Frontal cortex (tissue), 4 donors: ENCODE measurements at places on chromosomes 3 and 15.

DNA sequence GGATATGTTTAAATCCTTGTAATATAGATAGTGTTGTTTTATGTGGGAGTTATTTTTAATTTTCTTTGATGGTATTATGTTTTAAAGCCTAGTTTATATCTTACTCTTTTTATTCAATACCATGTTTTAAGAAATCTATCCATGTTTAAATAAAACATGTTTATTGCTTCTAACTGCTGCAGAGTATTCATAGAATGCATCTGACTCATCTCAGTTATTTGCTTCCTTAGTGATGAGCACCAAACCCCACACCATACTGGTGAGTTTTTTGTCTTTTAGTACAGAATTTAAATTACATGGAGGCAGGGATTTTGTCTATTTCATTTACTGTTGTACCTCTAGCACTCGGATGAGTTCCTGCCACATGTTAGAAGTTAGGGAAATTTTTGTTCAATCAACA, 209.2 kb downstream of the NSUN3 start:
- DNase-seq, result no peak

- DNase-seq, result no peak
Observed at GRCh38 chr3:59300733-59301132, 250.9 kb upstream of the CFAP20DC start.

- no peak for DNase-seq
Observed at GRCh38 chr3:159751752-159752151, 236.9 kb upstream of the IL12A start.

DNA sequence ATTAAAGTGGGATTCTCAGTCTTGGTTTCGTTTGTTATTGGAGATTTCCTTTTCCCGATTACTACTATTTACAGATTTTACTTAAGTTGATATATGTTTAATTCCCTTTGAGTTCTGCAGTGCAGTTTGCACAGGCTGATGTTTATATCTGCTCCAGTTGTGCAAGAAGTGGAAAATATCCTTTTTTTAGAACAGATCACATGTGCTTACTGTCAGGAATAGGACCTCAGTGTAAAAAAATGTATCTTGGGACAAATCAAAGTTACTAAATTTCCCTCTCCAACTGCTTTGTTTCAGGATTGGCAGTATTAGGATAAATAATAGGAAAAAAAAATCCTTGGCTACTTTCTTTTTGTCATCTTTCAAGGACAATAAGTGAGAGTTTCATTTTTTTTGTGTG, 6.9 kb downstream of the MITF start:
- DNase-seq, result no peak

GRCh38 chr3:111712294-111713167, 117.4 kb upstream of the ZBED2 start:
- no peak for DNase-seq

- no peak for DNase-seq
Observed at GRCh38 chr3:100732435-100732834, 23.1 kb downstream of the TFG start.

DNA sequence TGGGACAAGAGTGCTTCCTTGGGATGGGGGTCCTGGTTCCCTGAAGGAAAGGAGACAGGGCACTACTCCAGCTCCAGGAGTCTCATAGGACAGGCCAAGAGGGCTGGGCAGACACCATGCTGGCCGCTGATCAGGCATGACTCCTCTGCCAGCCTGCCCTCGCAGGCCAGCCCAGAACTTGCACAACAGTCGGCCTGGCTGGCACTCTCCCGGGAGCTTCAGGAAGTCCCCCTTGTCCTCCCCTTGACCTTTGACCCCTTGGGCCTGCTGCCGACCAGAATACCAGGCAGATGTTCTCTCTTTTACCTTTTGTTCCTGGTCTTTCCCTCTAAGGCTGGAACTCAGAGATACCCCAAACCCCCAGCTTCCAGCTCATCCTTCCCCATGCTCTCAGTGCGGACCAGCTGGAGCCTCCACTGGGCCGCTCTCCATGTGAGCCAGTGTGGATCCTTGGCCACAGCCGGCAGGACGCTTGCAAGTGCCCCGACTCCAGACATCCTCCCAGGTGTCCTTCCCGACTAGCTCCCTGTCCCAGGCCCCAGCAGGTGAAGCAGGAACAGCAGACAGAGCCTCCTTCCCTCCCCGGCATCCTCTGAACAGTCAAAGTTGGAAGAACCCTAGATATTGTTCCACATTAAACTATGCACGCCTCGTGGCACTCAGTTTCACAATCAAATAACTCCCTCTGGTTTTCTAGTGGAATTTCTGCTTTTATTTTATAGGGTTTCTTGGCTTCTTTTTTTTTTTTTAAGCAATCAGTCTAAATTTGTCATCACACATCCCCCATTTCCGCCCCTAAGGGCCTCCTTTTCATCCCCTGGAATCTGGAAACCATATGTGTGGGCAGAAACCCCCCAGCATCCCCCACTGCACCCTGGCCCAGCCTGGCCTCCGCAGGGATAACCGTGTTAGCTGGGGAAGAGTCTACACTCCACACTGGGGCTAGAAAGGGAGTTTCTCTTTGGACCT, 15.7 kb downstream of the VPS18 start:
- no peak for DNase-seq

- DNase-seq, result no peak
Observed at GRCh38 chr15:43314171-43314570, 16.2 kb downstream of the LCMT2 start.

DNA sequence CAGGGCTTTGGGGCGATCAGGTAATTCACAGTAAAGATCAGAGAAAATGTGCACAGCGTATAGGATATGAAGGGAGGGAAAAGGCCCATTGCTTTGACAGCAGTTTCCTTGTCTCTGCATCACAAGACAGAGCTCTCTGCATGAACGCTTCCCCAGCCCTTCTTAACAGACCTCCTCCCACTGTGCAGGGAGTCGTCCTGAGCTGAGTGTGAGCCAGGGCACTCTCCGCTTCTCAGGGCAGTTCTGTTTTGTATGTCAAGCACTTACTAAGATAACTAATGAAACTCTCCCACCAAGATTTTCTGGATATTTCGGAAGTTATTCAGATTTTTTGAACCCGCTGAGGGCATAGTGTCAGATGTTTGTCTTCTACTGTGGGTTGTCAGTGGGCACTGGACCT, 105.8 kb upstream of the C15orf61 start:
- DNase-seq, result no peak

- no peak for DNase-seq
Observed at GRCh38 chr3:9130345-9131305, 118.8 kb downstream of the SRGAP3 start.

GRCh38 chr3:121152573-121152972, 244.6 kb downstream of the STXBP5L start:
- DNase-seq, result no peak

DNA sequence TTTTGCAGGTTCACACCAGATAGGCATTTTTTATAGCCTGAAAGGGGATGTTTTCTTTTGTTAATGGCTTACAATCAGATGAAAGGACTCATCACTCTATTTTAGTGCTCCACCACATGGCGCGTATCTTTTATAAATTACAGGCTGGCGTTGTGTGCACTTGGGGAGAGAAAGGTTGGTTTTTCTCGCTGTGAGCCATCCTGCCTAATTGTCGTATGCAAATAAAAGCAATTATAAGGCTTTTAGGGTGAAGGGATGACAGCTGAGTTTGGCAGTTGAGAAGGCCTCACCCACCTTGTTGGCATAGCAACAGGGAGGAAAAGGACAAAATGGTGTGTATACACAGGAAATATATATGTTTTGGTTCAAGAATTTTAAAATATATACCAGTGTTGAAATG, 268.0 kb downstream of the NR2F2 start:
- DNase-seq, result no peak

DNA sequence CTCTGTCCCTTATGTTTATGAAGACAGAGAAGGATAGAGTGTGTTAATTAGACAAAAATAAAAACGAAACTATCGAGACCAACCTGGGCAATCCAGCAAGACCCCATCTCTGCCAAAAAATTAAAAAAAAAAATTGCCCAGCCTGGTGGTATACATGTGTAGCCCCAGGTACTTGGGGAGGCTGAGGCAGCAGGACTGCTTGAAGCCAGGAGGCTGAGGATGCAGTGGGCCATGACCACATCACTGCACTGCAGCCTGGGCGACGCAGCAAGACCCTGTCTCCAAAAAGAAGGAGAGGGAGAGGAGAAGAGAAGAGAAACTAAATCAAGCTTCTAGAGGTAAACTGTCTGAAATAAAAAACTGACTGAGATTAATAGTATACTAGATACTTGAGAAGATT, 32.1 kb downstream of the DLG1 start:
- no peak for DNase-seq

- DNase-seq, result no peak
Observed at GRCh38 chr3:44353355-44353924, 14.9 kb downstream of the TCAIM start.

- DNase-seq, result no peak
Observed at GRCh38 chr15:28889346-28889745, 3.6 kb downstream of the APBA2 start.

- no peak for DNase-seq
Observed at GRCh38 chr3:149532489-149533180, 58.1 kb downstream of the TM4SF4 start.

DNA sequence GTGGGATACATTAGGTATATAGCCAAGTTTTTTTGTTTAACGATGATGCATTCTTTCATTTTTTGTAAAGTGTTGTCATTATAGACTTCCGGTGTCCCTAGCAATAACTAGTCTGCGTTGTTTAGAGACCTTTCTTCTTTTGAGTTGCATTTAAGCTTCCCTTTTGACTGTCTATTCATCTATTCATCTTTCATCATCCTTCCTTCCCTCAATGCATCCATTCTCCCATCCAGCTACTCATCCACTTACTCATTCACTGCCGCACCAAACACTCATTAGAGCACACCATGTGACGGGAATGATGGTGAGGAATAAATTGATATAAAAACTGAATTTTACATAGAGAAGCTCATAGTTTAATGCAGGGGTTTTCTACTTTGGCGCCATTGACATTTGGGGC, 32.9 kb downstream of the OR4F15 start:
- no peak for DNase-seq

DNA sequence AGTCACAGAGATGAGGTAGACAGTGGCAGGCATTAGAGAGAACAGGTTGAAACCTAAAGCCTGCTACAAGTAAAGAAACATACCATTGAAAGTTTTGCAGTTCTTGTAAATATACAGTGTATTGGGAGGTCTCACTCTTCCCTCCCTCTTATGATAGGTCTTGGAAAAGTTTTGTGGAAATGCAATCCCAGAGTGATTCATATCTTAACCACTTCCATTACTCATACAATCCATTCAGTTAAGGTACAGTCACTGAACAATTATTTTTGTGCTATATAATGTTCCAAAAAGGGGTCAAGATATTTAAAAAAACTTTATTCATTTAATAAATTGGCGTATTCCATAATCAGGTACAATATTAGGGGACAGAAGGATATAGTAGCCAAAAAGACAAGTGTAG, 737.7 kb upstream of the ALCAM start:
- no peak for DNase-seq

DNA sequence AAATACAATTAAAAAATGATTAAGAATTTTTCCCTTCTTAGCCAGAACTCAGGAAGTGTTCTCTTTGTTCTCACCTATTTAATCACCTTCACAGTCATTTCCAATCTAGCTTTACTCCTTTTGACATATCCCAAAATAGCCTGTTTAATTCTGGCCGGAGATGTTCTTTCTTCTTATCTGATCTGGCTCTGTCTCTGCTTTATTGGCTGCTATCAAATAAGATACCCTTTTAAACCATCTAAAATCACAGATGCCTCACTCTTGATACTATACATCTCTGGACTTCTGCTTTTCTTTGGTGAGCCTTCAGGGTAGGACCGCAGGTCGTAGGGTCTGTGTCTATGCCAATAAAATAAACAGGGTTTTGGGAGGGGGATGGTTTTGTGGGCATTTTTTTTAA, 319.2 kb upstream of the SEMA6D start:
- DNase-seq, result no peak

DNA sequence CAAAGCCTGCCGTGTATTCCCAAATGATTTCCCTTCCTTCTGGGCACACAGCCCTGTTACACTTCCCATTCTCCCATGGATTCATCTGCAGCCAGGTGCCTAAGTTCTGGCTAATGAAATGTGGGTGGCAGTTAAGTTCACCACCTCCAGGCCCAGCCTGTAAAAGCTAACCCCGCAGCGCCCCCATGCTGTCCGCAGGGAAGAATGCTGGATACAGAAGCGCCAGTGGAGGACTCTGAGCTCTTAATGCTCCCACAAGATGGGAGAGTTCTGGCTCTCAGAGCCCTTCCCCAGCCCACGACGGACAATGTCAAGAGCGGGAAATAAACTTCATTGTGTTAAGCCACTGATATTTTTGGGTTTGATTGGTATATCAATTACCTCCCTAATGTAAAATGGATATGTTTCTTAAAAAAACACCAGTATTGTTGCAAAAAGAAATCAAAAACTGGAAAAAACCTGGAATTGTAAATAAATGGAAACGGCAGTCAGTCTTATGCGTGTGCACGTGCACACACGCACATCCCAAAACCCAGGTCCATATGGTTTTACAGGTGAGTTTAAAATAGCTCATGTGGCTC, 37.7 kb upstream of the FGD5 start:
- no peak for DNase-seq

GRCh38 chr3:16126634-16127033, 47.8 kb upstream of the GALNT15 start:
- DNase-seq, result no peak

GRCh38 chr3:190581041-190581541, 67.2 kb downstream of the IL1RAP start:
- DNase-seq, result no peak

GRCh38 chr3:157373783-157374182, 62.9 kb upstream of the PTX3 start:
- no peak for DNase-seq

DNA sequence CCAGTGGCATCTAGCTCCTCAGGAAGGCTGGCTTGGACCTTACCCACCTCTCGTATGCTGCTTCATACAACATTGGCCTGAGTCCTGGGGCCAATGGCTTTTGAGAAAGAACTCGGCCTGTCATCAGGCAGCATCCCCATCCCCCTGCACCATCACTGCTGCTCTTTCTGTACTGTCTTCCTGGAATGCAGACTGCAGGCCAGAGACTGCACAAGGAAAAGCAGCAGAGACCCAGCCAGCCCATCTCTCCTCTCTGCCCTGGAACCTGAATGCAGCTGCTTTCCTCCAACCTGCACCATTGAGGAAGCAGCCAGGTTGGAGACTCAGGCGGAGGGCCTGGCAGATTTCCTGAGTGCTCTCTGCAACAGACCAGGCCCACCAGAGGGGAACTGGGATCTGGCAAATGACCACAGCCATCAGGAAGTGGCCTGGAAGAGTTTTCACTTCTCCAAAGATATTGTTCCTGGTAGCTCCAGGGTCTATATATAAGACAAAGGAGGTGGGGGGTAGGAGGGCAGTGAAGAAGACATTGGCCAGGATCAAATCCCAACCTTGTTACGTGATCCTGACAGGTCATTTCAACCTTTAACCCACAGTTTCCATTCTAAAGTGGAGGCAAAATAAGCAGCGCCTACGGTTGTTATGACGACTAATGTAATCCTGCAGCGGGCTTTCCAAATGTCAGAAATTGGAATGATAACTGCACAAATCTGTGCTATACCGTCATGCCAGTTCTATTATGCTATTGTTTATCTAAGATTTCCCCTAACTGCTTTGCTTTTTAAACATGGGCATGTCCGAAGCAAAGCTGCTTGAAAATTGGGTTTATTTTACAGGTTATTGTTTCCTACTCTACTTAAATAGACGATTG, 24.4 kb upstream of the RAB7A start:
- no peak for DNase-seq
